Astrocyte of the spinal cord (primary cell): ENCODE measurements at places on chromosomes 11 and 22.

GRCh38 chr22:46935506-46936377 lies 173.3 kb downstream of the TBC1D22A start:
- DNase-seq, result no peak

DNA sequence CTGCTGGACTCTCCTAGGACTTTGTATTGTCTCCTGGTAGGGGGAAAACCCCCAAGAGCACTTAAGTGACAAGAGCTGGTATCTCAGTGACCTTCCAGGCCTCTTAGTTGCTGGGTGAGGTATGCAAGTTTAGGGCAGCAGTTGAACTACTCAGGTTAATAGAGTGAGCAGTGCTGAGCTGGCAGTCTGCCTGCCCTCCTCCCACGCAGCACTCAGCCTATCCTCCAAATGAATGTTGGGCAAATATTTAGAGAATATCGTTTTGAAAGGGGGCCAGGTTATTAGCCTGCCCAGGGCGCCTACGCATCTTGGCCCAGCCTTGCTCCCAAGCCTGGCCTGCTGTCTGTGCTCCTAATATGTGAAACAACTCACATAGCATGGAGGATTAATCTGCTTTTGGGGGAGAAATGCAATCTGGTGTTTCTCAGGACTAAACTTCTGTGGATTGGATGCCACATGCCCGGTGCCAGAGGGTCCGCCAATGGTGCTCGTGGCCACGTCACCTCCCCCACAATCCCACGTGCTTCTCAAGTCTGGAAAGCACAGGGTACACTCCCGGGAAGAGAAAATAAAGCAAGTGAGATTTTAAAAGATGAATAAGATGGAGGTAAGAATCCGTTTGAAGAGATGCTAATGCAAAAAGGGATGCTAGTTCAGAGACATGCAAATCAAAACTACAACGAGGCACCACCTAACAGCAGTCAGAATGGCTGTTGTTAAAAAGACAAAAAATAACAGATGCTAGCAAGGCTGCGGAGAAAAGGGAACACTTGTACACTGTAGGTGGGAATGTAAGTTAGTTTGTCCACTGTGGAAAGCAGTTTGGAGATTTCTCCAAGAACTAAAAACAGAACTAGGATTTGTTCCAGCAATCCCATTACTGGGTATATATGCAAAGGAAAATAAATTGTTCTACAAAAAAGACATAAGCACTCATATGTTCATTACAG lies 67.7 kb downstream of the SPON1 start:
- no peak for DNase-seq

DNA sequence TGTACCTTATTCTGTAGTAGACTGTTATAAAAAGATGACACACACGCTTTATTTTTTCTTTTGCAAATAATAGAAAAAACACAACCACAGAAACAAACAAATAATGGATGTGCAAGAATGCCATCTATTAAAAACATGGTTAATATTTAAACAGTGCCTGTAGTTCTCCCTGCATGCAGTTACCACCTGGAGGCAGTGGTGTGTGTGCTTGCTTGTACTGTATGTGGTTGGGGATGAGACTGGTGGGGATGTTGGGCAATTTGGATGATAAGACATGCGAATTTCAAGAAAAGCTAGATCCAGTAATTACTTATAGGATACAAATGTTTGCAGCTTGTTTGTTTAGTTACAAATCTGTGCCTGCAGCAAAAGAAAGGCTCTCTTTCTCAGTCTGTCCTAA lies 3.6 kb downstream of the C11orf87 start:
- DNase-seq, result no peak

- no peak for DNase-seq
Observed at GRCh38 chr11:112614605-112615004, 346.6 kb upstream of the NCAM1 start.

DNA sequence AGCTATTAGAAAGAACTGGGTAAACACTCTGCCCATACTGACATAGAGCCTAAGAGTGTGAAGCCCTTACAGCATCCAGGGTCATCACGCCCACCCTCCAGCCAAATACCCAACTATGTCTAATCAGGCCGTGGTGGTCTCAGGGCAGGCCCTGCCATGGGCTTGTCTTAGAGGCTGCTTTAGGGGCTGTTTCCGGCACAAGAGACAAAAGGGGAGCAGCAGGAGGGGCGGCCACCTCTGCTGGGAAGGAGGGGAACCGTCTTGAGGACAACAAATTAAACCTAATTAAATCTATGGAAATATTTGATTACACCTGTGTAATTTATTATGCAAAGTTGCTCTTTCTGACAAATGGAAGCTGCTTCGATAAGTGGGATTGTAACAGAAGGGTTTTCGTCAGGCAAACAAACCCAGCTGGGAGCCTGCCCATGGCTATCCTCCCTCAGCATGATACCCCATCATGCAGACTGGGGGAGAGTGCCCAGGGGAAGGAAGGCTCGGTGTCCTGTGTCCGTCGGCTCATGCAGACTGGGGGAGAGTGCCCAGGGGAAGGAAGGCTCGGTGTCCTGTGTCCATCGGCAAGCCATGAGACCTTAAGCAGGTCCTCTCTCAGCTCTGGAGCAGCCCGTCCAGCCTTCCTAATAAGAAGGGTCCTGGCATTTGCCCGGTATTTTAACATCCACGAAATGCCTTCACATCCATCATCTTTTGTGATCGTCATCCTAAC lies 163.6 kb upstream of the B3GAT1 start:
- no peak for DNase-seq

- DNase-seq, result no peak
Observed at GRCh38 chr11:121610706-121611105, 157.9 kb upstream of the SORL1-AS1 start.
